MG63 (cell line): ENCODE measurements at places on chromosomes 5 and 9.

- no peak for DNase-seq
Measured at GRCh38 chr5:6759983-6760382, 46.8 kb downstream of the TENT4A start.

GRCh38 chr5:122312591-122313406 is 762 bp downstream of the SNCAIP start:
- peak; percentile 36 for DNase-seq

- peak; percentile 82 for DNase-seq
Measured at GRCh38 chr9:123069010-123069481, 35.6 kb downstream of the GPR21 start.

DNA sequence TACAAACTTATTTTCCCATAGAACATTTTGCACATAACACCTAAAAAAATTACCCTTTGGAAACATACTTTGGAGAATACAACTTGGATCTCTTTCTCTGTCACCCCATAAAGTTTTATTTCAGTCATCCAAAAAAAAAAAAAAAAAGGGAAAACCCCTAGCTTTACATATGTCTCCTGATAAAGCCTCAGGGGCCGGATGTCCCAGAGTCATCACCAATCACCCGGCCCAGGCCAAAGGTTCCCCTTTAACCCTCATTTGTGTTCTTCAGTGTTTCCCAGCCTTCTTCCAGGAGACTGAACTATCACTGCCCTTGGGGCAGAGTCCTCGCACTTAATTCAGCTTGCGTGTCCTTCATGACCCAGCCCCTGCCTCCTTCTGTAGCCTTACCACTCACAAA is 28.8 kb downstream of the ANXA6 start:
- no peak for DNase-seq

- peak; percentile 38 for DNase-seq
Measured at GRCh38 chr5:112210430-112211005, 208.6 kb downstream of the EPB41L4A start.

DNA sequence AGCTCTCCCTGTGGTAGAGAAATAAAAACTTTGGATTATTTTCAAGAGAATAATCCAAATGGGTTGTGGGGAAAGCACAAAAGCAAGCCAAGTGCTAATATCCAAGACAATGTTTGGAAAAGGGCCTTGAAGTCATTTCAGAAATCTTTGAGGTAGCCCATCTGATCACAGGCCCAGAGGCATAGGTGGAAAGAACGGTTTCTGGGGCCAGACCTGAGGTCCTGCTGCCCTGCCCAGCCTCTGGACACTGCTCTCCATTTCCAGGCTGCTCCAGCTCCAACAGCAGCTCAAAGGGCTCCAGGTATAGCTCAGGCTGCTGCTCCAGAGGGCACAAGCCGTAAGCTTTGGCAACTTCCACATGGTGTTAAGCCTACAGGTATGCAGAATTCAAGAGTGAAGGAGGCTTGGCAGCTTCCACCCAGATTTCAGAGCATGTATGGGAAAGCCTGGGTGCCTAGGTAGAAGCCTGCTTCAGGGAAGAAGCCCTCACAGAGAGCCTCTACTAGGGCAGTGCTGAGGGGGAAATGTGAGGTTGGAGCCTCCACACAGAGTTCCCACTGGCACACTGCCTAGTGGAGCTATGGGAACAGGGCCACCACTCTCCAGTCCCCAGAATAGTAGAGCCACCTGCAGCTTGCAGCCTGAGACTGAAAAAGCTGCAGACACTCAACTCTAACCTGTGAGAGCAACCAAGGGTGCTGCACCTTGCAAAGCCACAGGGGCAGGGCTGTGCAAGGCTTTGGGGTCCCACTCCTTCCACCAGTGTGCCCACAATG is 133.1 kb downstream of the PIK3R1 start:
- no peak for DNase-seq

- DNase-seq, result no peak
Measured at GRCh38 chr5:23457780-23458179, 49.6 kb upstream of the PRDM9 start.

GRCh38 chr9:100525563-100525962 is 52.3 kb upstream of the CAVIN4 start:
- DNase-seq, result no peak
